ENCODE measurements at places on chromosomes 16 and 17. TPM values are rescaled to one million over a fixed set of nuclear protein-coding genes. Genes with fewer than 3 reads are reported as not detected.

The NXN gene
- total RNA-seq, result 2.1 TPM

DNA sequence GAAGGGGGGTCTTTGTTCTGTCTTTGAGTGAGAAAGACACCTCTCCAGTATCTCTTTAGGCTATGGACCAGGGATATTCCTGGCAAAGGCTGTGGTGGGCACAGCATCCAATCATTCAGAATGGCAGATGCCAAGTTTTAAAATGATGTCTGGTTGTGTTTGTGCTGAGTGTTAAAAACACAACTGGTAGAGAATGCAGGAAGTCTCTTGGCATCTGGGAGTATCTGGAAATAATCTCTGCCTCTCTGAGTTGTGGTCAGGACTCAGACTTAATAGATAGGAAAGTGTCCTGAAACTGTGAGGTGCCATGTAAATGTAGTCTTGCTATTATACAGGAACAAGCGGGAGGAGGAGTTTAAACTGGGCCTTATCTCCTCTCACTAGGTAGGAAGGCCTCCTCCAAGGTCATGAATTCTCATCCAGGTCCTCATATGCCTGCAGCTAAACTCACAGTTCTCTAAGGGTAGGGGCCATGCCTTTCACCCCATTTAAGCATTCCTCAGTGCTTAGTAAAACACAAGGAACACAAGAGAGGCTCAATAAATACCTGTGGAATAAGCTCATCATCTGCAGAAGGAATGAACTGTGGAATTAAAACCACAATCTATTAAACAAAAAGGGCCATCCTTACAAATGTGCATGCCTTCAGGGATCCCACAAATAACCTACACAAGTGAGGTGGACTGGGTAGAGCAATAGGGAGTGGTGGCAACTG is 317.6 kb downstream of the CBLN1 start:
- no peak for DNase-seq

GRCh38 chr16:83903751-83904150 is 4.8 kb downstream of the MLYCD start:
- no peak for DNase-seq

DNA sequence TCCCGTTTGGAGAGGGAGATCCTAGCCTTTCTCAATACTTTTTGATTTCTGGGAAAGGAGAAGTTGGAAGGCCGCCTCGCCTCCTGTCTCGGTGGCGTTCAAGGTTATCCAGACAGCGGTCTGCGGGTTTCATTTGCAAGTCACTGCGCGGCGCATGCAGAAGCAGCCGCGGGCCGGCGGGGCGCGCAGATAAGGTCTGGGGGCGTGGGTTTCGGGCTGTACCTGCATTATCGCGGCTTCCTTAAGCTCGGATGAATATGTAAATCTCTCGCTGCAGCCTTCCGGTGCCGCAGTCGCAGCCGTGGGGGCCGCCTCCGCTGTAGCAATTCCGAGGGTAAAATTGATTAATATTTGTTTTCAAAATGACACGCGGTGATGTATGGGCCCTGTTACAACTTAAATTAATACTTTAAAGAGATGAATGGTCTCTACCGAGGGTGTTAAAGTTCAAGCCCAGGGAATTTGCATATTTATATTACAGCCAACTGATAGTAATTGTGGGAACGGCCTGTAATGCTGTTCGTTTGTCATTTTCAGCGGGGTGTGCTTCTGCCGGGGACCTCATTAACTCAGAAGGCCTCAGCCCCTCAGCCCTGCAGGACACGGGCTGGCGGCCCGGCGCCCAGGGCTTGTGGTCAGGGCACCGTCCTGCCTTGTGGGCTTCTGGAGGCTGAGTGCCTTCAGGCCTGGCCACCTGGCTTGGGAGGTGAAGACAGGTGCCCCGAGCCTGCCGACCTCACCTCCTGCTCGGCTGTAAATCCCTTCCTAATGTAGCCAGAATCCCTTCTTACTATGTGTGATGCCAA is 99.4 kb downstream of the CYLD start:
- DNase-seq, result no peak

DNA sequence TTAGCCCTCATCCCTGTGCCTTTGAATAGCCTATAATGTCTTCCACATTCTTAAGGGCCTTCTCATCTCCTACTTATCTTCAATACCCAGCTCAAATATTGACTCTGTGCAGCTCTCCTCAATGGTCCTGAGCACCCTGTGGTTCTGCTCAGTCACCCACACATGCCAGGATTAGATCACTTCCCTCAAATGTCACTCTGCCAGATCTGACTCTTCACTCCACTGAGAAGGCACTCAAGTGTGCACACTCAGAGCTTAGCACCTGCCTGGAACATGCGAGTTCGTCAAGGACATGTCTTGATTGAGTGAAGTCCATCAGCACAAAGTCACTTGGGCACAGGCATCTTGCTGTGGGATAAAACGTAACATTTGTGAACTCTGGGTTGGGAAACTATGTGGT is 404.8 kb downstream of the CDH13 start:
- no peak for DNase-seq

GRCh38 chr17:17754719-17755686 is 73.7 kb downstream of the RAI1 start:
- no peak for DNase-seq

The OTOP3 gene
- 8.5 TPM for total RNA-seq

- no peak for DNase-seq
Measured at GRCh38 chr16:83923581-83924365, 24.9 kb downstream of the MLYCD start.

GRCh38 chr17:12665263-12666210 is at the start of gene MYOCD:
MYOCD (plus strand) TSS chr17:12665890; CDS start chr17:12666189, 299 bp downstream.
- no peak for DNase-seq

The TRPV2 gene
- 4.8 TPM for total RNA-seq

GRCh38 chr16:85931596-85932402 is 32.8 kb downstream of the IRF8 start:
- DNase-seq, result peak; percentile 61

DNA sequence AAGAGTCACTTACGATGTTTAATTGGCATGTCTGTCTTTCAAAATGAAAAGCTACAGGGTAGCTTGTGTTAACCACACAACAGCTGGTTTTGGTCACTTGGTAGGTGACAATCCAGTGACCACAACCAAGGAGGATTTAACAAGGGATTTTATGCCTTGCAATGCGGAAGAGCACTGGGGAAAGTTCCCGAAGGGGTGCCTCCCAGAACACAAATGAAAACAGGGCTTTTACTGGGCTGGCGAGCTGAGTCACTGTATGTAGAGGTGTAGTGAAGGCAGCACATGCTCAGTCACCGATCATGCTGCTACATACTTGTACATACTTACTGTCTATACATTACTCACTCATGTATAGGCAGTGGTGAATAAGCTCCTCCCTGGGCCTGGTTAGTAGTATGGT is 483.5 kb downstream of the CDH13 start:
- DNase-seq, result no peak
